ENCODE measurements at places on chromosomes 2 and 18. TPM values are rescaled to one million over a fixed set of nuclear protein-coding genes. Genes with fewer than 3 reads are reported as not detected.

The FBXO41 gene
- total RNA-seq, result 44.9 TPM

The KIF5C gene
- total RNA-seq, result 8.3 TPM

The IL1F10 gene
- not detected for total RNA-seq

The UGT1A10 gene
- total RNA-seq, result 0.11 TPM

The SMYD5 gene
- 35.6 TPM for total RNA-seq

The VSNL1 gene
- not detected for total RNA-seq

The FHOD3 gene
- total RNA-seq, result 23.4 TPM

The PLGLB2 gene
- total RNA-seq, result 3.2 TPM

The PRSS56 gene
- total RNA-seq, result not detected

The NEU2 gene
- total RNA-seq, result not detected

The GNLY gene
- not detected for total RNA-seq

DNA sequence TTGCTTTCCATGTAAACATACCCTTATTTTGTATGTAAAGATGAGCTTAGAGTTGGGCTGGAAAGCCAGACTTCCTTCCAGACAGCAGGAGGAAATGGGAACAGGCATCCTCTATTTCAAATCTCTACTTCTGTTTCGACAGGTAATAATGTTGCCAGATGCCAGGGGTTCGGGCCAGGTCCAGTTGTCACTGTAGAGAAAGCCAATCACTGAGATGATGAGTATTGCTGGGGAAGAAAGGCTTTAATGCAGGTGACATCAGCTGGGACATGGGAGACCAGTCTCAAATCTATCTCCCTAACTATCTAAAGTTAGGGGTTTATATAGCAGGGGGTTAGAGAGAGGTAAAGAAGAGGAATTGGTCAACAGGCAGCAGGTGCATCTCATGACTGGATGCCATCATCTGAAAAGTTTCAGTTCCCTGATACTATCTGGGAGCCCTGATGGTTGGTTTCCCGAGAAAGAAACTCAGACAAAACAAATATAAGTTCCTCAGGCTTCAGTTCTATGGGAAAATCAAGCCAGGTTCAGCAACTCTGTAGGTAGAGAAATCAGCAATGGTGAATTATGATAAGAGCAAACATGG is 9.3 kb upstream of the MTCL1 start:
- H3K4me3 ChIP-seq, result no peak overlapping the region
- H3K27me3 ChIP-seq, result no peaks in the 10 kb centered on the region
- no peaks in the 10 kb centered on the region for H3K36me3 ChIP-seq
- H3K27ac ChIP-seq, result no peak overlapping the region

DNA sequence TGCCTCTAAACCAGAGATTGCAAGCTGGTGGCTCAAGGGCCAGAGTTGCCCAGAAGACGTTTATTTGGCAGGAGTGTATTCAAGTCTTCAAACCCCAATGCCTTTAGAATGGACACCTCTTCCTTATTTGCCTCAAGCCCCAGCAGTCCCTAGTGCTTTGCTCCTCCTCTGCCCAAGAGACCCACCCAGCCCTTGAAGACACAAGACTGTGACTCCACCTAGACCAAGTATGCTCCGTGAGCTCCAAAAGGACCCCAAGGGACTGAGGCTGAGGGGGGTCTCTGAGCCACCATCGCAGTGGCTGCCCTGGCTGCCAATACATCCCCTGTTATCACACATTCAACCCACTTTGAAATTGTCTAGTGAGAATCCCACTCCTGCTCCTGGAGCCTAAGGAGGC is 99.3 kb downstream of the COL6A3 start:
- H3K4me1 ChIP-seq, result no peaks in the 10 kb centered on the region
- no peaks in the 10 kb centered on the region for H3K36me3 ChIP-seq
- no peak overlapping the region for H3K27ac ChIP-seq
- no peak overlapping the region for H3K4me3 ChIP-seq
- no peak for DNase-seq

DNA sequence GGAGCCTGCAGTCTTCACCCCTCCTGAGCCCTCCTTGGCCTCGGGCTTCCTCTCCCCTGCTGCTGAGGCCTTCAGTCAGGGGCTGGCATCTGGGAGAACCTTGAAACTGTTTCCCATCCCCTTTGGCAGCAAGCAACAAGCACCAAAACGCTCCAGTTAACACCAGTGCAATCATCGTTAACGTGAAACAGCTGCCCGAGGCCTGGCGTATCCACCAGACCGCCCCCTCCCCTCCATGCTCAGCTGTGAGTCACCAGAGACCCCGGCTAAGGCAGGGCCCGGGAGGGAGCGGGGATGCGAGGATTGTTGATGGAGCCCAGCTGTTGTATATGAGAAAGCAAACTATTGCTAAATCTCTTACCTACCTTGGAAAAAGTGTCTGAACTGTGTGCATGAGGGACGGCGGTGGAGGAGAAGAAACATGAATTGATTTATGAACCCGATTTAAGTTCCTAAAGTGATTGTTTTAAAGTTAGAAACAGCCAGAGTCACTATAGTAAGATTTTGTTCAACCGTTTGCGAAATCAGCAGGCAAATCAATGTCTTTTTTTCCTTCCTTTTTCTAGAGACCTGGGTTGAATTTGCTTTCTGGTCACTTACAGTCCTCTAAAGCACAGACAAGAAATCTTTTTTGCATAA is 5.2 kb downstream of the ZFP36L2 start:
- H3K36me3 ChIP-seq, result peaks cover 17% of the 10 kb centered on the region
- no peaks in the 10 kb centered on the region for H3K27me3 ChIP-seq
- H3K27ac ChIP-seq, result peak overlapping the region; percentile 97
- DNase-seq, result peak; percentile 77
- H3K4me3 ChIP-seq, result peak overlapping the region; percentile 90

DNA sequence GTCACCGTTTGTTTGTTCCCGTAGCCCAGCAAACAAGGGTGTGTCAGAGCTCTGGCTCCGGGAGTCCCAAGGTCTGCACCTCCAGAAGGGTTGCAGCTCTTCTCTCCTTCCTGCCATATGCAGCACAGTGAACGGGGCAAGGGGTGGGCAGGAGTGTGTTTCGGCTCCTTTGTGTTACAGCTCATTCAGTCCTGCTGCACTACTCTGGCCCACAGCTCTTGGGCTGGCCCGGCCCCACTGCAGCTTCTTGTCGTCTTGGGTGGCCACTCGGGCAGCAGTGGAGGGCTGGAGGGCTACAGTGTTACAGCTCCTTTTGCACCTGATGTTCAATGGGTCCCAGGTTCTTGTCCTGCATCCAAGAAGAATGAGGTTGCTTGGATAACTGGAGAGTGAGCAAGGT is 408.3 kb downstream of the DCC start:
- no peak overlapping the region for H3K4me3 ChIP-seq
- no peaks in the 10 kb centered on the region for H3K4me1 ChIP-seq
- no peak for DNase-seq

DNA sequence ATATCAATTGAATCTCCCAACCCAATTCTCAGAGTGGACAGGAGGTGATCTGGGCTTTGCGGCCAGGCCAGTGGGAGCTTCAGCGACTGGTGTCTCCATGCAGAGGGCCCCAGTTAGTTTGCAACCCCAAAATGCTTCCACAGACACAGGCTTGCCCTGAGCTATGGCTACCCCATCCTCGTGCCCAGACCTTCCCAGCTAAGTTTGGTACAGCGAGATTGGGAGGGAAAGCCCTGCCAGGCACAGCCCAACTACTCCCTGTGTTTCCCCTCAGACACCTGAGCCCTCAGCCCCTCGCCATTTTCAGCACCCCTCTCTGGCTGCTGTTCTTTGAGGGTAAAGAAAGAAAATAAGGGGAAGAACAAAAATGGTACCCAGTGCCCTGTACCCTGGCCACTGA is 142.9 kb downstream of the TNS1 start:
- H3K27ac ChIP-seq, result no peak overlapping the region
- H3K36me3 ChIP-seq, result no peaks in the 10 kb centered on the region
- no peak overlapping the region for H3K4me3 ChIP-seq
- H3K4me1 ChIP-seq, result no peaks in the 10 kb centered on the region

DNA sequence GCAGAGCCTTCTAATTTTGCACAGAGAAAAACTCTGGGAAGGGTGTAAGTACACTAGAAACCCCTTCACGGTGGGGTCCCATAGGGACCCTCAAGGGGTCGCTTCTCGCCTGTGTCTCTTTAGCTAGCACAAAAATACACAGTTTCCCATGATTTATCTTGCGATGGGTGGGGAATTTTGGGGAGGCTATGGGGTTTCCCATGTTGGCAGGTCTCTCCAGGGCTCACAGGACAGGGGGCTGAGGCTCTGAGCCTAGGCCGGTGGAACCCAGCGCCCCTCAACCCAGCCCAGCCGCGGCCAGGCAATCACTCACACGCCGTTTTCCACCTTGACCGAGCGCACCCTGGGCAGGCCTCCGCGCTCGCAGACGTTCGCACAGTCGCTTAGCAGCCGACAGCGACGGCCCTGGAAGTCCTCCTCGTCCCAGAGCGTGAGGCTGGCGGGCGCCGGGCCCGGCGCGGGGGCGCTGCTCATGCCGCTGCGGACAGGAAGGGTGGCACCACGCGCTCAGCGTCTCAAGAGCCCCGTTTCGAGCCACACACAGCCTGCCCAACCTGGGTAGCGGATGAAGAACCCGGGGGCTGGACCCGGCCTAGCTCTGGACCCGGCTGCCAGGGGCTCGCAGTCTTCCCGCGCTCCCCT is 398 bp downstream of the CRYBA2 start:
- no peaks in the 10 kb centered on the region for H3K4me1 ChIP-seq
- DNase-seq, result no peak
- no peak overlapping the region for H3K27ac ChIP-seq
- H3K4me3 ChIP-seq, result no peak overlapping the region
- no peaks in the 10 kb centered on the region for H3K27me3 ChIP-seq

GRCh38 chr2:61320181-61320580 is 150.7 kb downstream of the USP34 start:
- H3K27me3 ChIP-seq, result no peaks in the 10 kb centered on the region
- H3K4me1 ChIP-seq, result no peaks in the 10 kb centered on the region
- H3K27ac ChIP-seq, result no peak overlapping the region

- H3K4me3 ChIP-seq, result no peak overlapping the region
- no peaks in the 10 kb centered on the region for H3K4me1 ChIP-seq
- no peaks in the 10 kb centered on the region for H3K27me3 ChIP-seq
These were observed 42.0 kb downstream of the ANO7 start for GRCh38 chr2:241230435-241230834.

GRCh38 chr2:88692187-88692586 is 714 bp downstream of the RPIA start:
- peak overlapping the region; percentile 79 for H3K27ac ChIP-seq
- peak overlapping the region; percentile 80 for H3K4me3 ChIP-seq
- DNase-seq, result peak; percentile 85
- H3K4me1 ChIP-seq, result peaks cover 51% of the 10 kb centered on the region

- H3K4me1 ChIP-seq, result no peaks in the 10 kb centered on the region
- H3K36me3 ChIP-seq, result no peaks in the 10 kb centered on the region
- H3K27ac ChIP-seq, result no peak overlapping the region
- DNase-seq, result no peak
These were observed 282.5 kb downstream of the SLC8A1 start for GRCh38 chr2:40169430-40169829.

DNA sequence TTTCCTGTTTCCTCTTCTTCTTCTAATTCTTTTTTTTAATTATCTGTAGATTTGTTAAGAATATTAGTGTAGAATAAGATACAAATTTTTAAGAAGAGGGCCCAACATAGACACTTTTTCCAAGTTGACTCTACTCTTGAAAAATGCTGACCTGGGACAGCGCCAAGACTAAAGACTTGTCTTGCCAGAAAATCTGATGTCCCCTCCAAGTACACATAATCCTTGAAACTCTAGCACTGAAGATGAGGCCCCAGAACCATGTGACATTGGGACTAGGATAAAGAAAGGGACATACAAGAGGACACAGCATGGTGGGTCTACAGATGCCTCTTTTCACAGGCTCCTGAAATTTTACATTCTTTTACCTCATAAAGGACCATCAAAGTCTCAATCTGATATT is 271.6 kb upstream of the SESTD1 start:
- H3K27ac ChIP-seq, result no peak overlapping the region
- H3K36me3 ChIP-seq, result no peaks in the 10 kb centered on the region
- no peak for DNase-seq
- H3K27me3 ChIP-seq, result no peaks in the 10 kb centered on the region
- no peak overlapping the region for H3K4me3 ChIP-seq

DNA sequence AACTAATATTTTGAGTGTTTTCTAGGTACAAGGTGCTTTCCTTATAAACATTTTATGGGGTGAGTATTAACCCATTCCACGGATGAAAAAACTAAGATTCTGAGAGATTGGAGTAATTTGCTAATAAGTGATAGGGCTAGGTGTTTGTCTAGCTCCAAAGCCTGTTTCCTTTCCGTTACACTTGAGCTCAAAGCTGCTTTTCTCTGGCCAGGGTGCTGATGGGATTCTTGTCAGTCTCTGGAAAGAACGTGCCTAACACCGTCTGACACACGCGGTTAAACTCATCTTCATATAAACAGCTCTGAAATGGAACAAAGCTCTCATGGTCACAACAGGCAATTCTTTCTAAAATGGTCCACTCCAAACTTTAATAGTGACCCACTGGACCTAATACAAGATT is 2.0 kb upstream of the ANKRD29 start:
- H3K4me1 ChIP-seq, result no peaks in the 10 kb centered on the region
- H3K27me3 ChIP-seq, result no peaks in the 10 kb centered on the region
- H3K4me3 ChIP-seq, result no peak overlapping the region
- no peaks in the 10 kb centered on the region for H3K36me3 ChIP-seq

- no peak for DNase-seq
- no peaks in the 10 kb centered on the region for H3K4me1 ChIP-seq
- no peak overlapping the region for H3K27ac ChIP-seq
- H3K27me3 ChIP-seq, result no peaks in the 10 kb centered on the region
- H3K36me3 ChIP-seq, result no peaks in the 10 kb centered on the region
- no peak overlapping the region for H3K4me3 ChIP-seq
These were observed 104.8 kb downstream of the MAP4K4 start for GRCh38 chr2:101802329-101802728.

GRCh38 chr18:24033641-24034412 is 19.3 kb downstream of the TTC39C start:
- no peaks in the 10 kb centered on the region for H3K36me3 ChIP-seq
- no peaks in the 10 kb centered on the region for H3K27me3 ChIP-seq
- H3K4me1 ChIP-seq, result no peaks in the 10 kb centered on the region

DNA sequence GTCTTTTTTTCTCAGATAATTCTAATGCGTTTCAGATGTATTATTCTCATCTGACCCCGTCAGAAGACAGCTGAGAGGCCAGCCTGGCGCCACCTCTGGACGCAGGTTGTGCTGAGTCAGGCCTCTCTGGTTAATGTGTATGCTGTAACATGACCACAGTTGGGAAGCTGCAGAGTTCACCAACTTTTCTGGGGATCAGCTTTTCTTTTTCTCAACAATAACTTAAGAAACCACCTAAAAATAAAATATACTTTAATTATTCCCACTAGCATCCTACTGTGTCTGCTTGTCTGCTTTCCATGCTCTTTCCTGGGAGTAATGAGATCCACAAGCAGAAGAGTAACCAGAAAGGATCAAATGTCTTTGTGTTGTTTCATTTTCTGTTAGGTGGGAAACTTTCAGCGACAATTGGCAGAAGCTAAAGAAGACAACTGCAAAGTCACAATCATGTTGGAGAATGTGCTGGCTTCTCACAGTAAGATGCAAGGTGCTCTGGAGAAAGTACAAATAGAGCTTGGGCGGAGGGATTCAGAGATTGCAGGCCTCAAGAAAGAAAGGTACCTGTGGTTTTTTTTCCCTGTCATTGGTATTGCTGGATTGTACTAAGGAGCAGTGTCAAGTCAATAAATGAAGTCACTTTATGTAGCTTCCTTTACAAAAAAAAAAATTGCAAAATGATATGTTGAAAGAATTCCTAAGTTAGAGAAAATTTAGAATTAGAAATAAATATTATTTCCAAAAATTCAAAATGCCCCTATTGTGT is 79.8 kb downstream of the CCDC150 start:
- H3K27me3 ChIP-seq, result no peaks in the 10 kb centered on the region
- DNase-seq, result no peak
- no peaks in the 10 kb centered on the region for H3K4me1 ChIP-seq
- H3K4me3 ChIP-seq, result no peak overlapping the region
- H3K27ac ChIP-seq, result no peak overlapping the region

GRCh38 chr2:70301344-70302194 is at the start of gene FAM136A:
TSS of gene FAM136A (minus strand) at chr2:70302067. CDS start at chr2:70302011, 56 bp downstream.
- peaks cover 27% of the 10 kb centered on the region for H3K36me3 ChIP-seq
- no peaks in the 10 kb centered on the region for H3K27me3 ChIP-seq
- peak; percentile 98 for DNase-seq
- peaks cover 8% of the 10 kb centered on the region for H3K4me1 ChIP-seq

Data from Karpas-422 (cell line).